Muscle of back (tissue), 13 donors: ENCODE measurements at places on chromosomes 1 and 21. TPM values are rescaled to one million over a fixed set of nuclear protein-coding genes. Genes with fewer than 3 reads are reported as not detected.

The LINGO4 gene
- 0.44 TPM for polyA plus RNA-seq

The FOXD2 gene
- polyA plus RNA-seq: 0.33 TPM

The TACSTD2 gene
- 0.20 TPM for polyA plus RNA-seq

The GIPC2 gene
- 0.85 TPM for polyA plus RNA-seq

The PLXNA2 gene
- 33.6 TPM for polyA plus RNA-seq

The LMOD1 gene
- polyA plus RNA-seq: 34.4 TPM
